ENCODE measurements at places on chromosomes 11 and 22.
A peak's percentile ranks its signal among the peaks of the same experiment; 100 is the strongest.

GRCh38 chr11:61696602-61697001 is 16.4 kb downstream of the DAGLA start:
- no peak for DNase-seq

GRCh38 chr11:13765886-13766285 is 97.4 kb downstream of the FAR1 start:
- peak; percentile 15 for DNase-seq

- no peak for DNase-seq
Observed at GRCh38 chr11:104573441-104573990, 324.7 kb downstream of the CASP12 start.

GRCh38 chr11:61921446-61921845 is 4.1 kb upstream of the RAB3IL1 start:
- DNase-seq = no peak

- DNase-seq = no peak
Observed at GRCh38 chr22:40108396-40108795, 69.3 kb upstream of the TNRC6B start.

DNA sequence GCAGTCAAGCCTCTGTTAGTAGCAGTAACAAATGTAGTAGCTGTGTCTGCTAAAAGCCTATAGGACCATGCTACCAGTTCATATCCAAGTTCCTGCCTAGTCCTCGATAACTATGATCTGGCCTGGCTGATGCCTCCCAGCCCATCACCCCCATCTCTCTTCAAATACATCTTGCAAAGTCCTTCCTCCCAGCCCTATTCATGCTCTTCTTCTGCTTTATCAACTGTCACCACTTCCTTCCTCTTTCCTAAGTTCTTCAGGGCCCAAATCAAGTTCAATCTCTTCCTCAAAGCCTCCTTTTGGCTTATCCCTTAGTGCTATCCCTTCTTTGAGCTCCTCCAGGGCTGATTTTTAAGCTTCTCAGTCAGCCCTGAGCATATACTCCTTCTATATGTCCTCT is 150.9 kb upstream of the THY1 start:
- no peak for DNase-seq

- DNase-seq = no peak
Observed at GRCh38 chr11:107157809-107158187, 139.5 kb upstream of the GUCY1A2 start.

GRCh38 chr11:12827929-12828812 is 153.9 kb downstream of the TEAD1 start:
- no peak for DNase-seq
